ENCODE measurements at places on chromosomes 7 and 10.
A peak's percentile ranks its signal among the peaks of the same experiment; 100 is the strongest.

GRCh38 chr10:88234297-88234696, 348.8 kb downstream of the RNLS start:
- no peak for DNase-seq

- no peak for DNase-seq
Measured at GRCh38 chr10:102764470-102765161, 20.9 kb downstream of the WBP1L start.

DNA sequence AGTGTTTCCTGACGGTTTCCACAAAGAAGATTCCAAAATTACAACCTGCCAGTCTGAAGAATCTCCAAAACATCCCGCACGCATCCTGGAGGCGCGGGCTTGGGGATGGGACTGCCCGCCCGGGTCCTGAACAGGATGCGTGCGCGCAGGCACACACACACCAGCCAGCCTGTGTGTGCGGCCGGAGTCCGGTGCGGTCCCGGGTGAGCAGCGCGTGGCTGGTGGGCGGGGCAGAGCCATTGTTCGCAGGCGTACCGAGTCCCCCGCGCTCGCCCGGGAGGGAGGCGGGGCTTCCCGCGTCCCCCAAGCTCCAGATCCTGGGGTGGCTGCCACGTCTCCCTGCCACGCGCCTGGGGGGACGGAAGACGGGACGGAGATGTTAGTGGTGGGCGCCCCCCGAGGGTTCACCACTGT, 675 bp upstream of the SCD start:
- peak; percentile 53 for DNase-seq

GRCh38 chr10:53325066-53325465, 552.5 kb upstream of the MBL2 start:
- no peak for DNase-seq

DNA sequence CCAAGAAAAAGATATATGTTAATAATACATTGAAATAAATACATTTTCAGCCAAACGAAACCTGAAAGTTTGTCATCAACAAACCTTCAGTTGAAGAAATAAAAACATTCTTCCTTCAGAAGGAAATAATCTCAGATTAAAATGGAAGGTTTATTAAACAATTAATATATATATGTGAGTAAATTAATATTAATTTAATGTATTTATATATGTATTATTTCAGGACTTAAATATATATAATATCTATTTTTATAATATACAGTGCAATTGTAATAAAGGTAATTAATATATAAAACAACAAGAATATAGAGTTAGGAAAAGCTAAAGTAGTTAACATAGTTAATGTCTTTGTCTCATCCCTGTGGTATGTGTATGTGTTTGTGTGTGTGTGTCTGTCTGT, 102.2 kb upstream of the CDC14C start:
- no peak for DNase-seq

- no peak for DNase-seq
Measured at GRCh38 chr7:149879271-149879743, 5.5 kb downstream of the ATP6V0E2 start.

- DNase-seq, result no peak
Measured at GRCh38 chr10:109861081-109861480, 62.2 kb downstream of the XPNPEP1 start.

DNA sequence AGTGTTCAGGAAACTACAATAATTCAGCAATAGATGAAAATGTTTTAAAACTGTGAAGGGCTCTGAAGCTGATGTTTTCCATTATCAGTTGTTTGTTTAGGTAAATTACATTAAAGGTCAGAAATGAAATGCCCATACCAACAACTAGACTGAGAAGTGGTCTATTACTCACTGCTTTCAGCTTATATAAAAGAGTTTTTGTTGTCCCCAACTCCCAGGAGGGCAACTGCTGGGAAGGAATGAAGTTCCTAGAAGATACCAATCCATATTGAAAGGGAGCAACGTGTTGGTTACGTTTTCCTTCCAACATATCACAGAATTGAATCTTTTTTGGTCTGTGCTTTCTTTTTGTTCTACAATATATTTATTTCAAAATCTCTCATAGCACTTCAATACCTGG, 330.6 kb upstream of the LRRN3 start:
- DNase-seq, result no peak

DNA sequence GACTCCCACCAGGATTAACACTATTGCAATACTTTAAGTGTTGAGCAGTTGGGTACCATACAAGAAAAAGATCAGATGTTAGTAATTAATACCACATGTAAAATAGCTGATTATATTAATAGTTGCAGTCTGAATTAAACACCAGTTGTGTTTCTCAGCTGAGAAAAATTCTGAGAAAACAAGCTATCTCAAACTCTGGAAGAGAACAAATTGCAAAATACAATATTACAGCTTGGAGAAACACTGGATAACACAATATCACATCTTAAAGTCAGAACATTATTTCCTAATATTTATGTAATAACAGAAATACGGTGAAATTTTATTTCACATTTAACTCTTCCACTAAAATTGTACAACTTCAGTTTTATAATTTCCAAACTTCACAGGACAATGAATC, 9.2 kb downstream of the SNX13 start:
- DNase-seq, result no peak

- no peak for DNase-seq
Measured at GRCh38 chr10:91350651-91351081, 59.5 kb upstream of the HECTD2 start.

- no peak for DNase-seq
Measured at GRCh38 chr7:154858836-154859537, 143.9 kb downstream of the PAXIP1 start.

DNA sequence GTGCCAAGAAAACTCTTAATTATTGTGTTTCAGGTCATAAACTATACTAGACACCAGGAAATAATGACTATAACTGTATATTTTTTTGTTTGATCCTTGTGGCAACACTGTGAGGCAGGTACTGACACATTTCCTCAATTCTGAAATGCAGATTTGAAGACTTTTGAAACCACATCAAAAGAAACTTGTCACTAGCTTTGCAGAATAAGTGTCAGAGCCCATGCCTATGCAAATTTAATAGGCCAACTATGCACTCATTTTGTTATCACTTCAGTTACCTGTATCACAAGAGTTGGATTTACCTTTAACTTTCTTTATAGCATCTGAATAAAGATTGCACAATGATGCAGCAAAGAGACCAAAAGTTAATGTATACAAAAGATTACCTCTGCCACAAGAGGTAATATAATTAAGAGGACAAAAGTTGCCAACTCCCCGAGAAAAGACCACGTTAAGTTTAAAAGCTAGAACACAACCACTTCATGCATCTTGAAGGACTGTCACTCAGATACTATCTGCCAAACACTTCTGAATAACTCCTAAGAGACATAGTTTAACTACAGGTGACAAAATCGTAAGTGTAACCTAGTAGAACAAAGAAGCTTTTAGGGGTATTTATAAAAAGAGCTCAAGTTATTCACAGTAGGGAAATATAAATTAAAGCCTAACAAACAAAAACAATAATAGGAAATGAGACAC, 80.5 kb downstream of the ELAPOR2 start:
- DNase-seq, result no peak

DNA sequence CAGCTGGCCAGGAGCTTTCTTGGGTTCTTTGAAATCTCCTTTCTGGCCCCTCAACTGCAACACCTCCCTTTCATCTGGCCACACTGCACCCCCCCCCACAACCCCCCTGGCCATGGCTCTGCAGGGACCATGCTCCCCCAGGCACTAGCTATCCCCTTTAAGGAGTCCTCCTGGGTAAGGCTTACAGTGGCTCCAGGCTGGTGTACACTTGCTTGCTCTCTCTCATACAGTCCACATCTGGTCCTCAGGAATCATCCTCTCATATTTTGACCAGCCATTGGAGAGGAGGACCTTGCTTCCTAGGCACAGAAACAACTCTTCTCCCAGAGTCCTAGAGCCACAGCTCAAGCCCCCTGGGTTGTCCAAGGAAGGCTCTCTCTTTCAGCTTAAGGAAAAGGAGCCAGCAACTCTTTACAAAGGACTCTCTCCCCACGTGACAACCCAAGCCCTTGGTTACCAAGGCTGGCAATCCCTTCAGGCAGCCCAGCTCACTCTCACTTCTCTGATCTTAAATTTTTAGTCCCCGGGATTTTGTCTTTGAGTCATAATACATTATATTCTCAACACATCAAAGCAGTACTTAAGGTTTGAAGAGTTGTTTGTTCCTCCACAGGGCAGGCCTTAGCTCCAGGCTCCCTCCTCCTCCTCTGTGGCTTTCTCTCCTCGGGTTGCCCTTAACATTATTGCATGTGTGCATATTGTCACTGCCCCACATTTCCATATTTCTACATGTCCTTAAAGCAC, 9.9 kb downstream of the GARIN1A start:
- DNase-seq, result no peak

- DNase-seq, result no peak
Measured at GRCh38 chr10:85599081-85599480, 767.5 kb downstream of the GRID1 start.

GRCh38 chr10:95728526-95728925, 27.4 kb upstream of the ENTPD1 start:
- DNase-seq, result no peak

DNA sequence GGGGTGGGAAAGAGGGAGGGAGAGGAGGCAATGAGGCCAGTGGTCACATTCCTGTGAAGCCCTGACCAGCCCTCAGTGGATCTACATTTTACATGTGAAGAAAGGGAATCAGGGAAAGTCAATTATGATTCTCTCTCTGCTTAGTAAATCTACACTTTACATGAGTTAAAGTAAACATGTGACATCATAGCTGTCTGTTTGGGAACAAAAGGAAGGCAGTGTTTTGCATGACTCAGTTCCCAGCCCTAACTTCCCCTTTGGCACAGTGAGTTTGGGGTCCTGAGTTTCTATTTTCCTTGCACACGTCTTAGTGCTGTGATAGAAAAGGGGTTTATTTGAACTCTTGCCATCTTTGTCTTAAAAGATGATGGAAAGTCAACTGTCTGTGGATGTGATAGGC, 615.1 kb downstream of the SDK1 start:
- DNase-seq, result no peak

DNA sequence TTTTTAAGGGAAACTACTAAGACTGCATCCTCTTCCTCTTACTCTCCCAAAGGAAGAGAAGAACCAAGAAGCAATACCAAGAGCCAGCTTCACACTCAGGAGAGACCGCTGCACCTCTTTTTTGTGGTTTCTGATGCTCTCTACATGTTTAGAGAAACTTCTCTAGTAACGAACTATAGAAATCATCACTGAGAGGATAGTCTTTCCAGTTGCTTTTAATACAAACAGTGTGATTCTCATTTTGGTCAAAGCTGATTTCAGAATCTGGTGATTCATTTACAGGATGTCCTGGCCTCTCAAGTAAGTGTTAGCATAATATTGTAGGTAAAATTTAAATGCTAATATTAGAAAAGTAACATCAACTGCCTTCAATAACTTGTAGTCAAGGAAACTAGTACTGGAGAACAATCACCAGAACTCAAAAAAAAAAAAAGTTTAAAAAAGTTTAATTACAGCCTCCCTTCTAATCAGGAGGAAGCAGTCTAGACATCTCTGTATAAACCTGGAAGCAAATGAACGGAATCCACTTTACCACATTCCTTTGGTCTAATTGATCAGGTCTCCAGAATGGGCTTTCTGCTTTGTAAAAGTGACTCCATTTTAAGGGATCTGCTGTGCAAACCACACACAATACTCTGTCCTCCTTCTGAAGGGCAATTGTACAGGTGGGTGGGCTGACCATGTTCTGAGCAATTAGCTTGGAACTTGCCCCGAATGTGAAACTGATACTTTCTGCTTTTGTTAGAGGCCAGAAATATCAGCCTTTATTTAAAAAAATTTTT, 3.0 kb downstream of the LAMB1 start:
- no peak for DNase-seq

DNA sequence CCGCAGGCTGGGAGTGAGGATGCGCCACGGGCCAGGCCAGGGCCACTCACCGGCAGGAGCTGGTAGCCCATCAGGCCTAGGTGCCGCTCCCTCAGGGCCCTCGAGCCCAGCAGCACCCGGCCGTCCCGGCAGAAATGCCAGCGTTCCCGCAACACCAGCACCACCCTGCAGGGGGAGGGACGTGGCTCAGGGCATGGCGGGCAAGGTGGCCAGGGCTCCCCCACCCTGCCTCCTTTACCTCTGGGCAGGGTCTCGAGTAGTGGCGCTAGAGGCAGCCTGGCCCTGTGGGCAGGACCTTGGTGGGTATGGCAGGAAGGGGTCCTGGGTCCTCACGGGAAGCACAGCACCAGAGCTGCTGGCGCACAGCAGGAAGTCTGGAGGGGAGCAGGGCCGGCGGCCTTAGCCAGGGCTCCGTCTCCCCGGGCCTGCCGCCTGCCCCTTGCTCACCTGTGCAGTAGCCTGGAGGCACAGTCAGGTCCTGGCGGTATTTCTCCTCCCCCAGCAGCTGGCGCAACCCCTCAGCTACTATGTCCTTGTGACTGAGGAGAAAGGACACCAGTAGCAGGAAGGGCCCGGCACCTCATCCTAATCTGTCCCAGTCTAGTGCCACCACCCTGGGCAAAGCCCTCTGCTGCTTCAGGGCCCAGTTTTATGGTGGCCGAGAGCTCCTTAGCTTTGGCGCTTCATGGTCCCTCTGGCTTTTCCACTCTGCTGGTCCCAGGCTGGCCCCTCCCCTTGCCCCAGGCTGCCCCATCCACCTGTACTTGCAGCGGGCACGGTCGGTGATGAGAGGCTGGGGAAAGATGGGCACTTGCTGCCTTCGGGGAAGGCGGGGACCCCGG, 3.5 kb downstream of the FASTK start:
- DNase-seq, result no peak

DNA sequence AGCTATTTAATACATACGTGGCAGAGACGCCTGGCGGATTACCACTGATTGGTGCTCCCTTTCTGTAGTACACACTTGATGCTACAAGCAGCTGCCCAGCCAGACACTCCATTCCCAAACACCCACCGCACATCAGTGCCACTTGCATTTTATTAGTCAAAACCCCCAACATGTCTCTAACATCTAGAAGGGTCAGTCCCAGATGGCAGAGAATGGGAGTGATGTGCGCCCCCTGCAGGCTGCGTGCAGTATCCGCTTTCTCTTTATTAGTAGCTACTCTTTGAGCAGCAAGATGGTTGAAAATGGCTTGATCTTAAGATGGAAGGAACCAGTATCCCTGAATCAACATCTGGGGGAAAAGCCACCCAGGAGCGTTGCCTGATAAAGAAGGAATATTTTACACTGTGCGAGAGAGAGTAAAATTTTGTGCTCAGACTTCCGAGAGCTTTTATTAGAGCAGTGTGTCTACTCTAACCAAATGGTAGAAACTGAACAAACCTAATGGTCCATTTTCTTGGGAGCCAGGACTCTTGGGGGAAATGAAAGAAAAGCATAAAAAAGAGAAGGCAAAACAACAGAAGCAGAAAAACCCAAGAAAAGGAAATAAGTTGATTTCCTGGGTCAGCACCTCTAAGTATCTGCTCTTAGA, 78.3 kb downstream of the ST8SIA6 start:
- peak; percentile 8 for DNase-seq

DNA sequence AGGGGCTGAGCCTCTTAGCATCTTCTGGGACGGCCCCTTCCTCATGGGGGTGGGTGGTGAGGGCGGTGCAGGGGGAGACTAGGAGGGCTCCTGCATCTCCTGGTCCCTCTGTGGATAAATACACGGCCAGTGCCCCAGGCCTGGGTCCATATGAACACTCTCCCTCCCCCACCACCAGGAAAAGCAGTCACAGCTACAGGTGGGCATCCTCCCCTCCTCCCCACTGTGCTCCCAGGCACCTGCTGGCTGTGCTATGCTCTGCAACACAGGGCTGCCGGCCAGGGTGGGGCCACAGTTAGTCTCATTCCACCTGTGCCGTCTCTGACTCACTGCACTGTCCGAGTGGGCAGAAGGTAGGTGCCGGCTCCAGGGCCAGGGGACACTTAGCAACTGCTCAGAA, 87.3 kb upstream of the INSIG1 start:
- DNase-seq, result no peak

GRCh38 chr10:122702275-122702674, 2.6 kb upstream of the C10orf120 start:
- DNase-seq, result no peak

GRCh38 chr7:43391518-43391917, 191.4 kb upstream of the STK17A start:
- no peak for DNase-seq
